ENCODE measurements at places on chromosomes 13 and 19.

GRCh38 chr13:43848001-43848649 is 31.4 kb downstream of the CCDC122 start:
- no peak for DNase-seq

DNA sequence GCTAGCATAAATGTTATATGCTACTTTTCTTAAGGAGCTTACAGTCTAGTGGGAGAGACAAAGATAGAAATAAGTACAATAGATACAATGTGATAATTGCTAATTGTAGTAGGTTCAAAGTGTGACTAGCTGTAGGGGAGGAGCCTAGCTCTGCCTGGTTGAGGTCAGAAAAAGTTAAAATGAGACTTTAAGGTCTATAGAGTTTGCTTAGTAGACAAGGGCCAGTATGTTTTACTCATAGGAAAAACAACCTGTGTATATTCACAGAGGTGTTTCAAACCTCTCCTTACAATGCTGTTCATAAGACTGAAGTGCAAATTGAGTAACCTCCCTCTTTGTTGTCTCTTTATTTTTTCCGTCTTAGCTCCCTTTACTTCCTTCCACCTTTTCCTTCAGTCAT is 56.1 kb downstream of the PDS5B start:
- no peak for DNase-seq

GRCh38 chr19:11152318-11153062 is 3.1 kb downstream of the SPC24 start:
- DNase-seq, result peak; percentile 68

GRCh38 chr13:19601749-19602725 is 31.4 kb upstream of the MPHOSPH8 start:
- peak; percentile 44 for DNase-seq

- no peak for DNase-seq
These were observed 229.0 kb downstream of the TEX29 start for GRCh38 chr13:111549464-111549863.

- peak; percentile 76 for DNase-seq
These were observed 25.6 kb downstream of the DEDD2 start for GRCh38 chr19:42191855-42192254.

GRCh38 chr19:695352-695949 is at the start of gene PRSS57:
Gene PRSS57 (minus strand): TSS chr19:695452. CDS start chr19:695430, 22 bp downstream.
- no peak for DNase-seq

- no peak for DNase-seq
These were observed 2.3 kb downstream of the OR7C2 start for GRCh38 chr19:14943601-14944000.

- DNase-seq, result no peak
These were observed 328.4 kb downstream of the SLC7A1 start for GRCh38 chr13:29266756-29267733.

DNA sequence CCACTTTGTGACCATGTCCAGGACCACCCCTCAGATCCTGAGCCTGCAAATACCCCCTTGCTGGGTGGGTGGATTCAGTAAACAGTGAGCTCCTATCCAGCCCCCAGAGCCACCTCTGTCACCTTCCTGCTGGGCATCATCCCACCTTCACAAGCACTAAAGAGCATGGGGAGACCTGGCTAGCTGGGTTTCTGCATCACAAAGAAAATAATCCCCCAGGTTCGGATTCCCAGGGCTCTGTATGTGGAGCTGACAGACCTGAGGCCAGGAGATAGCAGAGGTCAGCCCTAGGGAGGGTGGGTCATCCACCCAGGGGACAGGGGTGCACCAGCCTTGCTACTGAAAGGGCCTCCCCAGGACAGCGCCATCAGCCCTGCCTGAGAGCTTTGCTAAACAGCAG is 7.7 kb upstream of the CEACAM7 start:
- DNase-seq, result no peak

DNA sequence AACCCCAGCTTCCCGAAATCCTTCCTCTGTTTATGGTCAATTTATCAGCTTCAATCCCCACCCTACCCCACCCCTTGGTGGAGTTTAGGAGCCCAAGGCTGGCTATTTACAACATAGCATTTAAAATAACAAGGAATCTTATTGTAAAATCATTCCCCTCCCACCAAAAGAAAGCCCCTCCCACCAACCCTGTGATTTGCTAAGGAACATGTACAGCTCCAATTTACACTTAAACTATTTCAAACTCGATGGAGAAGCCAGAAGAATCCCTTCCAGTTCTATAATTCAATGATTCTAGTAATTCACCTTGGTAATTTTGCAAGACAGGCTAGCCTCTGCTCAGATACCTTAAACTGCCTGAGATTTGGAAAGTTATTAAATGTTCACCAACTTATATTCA is 3.0 kb downstream of the LATS2 start:
- DNase-seq, result no peak

GRCh38 chr19:41549884-41550283 is 26.1 kb upstream of the CEACAM21 start:
- DNase-seq, result no peak

DNA sequence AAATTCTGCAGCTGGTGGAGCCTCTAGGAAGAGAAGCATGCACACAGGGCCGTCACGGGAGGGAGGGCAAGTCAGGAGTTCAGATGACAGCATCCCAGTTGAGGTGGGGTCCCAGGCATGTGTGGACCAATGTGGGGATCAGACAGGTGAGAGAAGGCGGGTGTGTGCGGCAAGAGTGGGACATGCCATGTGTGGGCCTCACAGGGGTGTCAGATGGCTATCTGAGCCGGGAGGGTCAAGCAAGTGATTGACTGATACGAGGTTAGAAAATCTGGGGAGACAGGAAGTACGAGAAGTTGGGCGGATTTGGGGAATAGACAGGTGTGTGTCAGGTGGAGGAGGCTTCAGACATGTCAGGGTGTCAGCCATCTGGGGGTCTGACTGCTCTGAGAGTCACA is 8.9 kb downstream of the RASGRP4 start:
- DNase-seq, result no peak

- DNase-seq, result no peak
These were observed 64.5 kb upstream of the MRI1 start for GRCh38 chr19:13699786-13700185.

- no peak for DNase-seq
These were observed 106.2 kb upstream of the LSM14A start for GRCh38 chr19:34066007-34066643.

GRCh38 chr13:77386880-77387606 is 60.1 kb upstream of the MYCBP2 start:
- DNase-seq, result no peak

DNA sequence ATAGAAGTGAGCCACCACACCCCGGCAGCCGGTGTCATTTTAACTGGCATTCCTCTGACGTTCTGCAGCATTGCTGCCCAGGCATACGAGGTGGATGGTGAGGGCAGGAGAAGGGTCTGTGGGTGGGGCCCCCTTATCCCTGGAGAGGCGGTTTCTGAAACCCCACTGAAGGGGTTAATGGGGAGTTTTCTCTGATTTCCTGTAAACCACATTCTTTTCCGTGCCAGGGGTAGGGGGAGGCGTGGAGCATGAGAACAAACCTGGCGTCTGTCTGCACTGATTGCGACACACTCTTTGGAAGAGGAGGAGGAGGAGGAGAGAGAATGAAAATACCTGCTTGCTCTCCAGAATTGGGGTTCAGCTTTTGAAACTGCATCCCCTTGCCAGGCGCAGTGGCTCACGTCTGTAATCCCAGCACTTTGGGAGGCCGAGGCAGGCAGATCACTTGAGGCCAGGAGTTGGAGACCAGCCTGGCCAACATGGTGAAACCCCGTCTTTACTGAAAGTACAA is 2.7 kb upstream of the C3 start:
- peak; percentile 18 for DNase-seq

- no peak for DNase-seq
These were observed 42.1 kb downstream of the GADD45B start for GRCh38 chr19:2517881-2518601.

DNA sequence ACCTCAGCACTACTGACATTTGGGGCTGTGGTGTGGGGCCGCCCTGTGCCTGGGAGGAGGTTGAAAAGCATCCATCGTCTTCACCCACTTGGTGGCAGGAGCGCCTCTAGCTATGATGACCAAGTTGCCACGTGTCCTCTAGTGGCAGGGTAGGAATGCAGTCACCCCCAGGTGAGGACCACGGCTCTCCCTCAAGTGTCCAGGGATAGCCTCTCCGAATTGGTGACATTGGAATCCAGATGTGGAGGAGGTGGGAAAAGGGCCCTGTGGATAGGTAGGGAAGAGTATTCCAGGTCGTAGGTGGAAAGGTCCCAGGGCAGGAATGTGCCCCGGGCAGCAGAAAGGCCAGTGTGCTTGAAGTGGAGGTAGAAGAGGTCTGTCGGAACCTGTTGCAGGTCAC is 37.6 kb downstream of the ARHGEF18 start:
- no peak for DNase-seq

DNA sequence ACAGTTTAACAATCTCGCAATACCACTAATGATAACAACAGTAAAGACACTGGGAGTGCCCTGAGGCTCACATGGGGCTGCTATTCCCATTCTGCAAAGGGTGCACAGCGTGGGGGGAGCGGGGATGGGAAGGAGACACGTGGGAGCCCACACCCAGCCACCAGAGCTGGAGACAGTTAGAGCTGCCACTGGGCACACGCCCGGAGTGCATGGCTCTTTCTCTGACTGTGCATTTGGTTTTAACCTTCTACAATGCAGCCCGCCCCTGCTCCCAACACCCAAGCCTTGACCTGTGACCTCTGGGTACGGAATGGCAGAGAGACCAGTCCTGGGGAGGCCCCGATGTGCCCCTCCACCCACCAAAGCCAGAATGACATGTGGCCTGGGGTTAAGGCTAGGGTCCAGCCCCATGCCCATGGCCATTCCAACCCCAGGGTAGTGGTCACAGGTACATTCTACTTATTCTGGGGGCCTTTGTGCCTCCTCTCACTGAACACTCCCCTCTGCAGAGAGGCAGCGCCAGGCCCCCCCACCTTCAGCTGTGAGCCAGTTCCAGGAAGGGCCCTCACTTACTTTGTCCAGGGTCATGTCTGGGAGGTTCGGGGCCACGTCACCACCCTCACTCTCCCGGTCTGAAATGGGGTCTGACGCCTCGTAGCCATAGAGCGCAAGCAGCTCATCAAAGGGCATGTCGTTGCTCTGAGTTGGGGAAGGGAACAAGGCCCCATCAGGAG is 17.1 kb downstream of the MIER2 start:
- DNase-seq, result no peak

GRCh38 chr19:57675881-57676280 is 5.9 kb upstream of the ZNF551 start:
- DNase-seq, result no peak

DNA sequence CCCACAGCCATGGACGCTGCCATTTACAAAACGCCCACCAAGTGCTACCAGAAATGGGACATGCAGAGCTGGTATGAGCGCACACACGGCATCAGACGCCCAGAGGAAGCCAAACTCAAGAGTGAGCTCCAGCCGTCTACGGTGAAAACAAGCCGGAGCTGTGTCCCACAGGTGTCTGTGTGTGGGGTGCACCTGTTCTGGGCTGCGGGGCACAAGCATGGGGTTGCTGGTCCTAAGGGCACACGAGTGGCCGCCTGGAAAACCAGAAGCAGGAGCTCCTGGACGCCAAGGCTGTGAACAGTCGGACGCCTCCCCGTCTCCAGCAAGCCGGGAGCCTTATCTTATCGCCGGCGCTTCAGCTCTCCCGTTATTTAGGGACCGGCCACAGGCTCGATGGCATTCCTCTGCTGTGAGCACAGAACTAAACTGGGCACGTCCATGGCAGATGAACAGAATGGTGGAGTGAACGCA is 1.3 kb downstream of the ADPRHL1 start:
- DNase-seq, result no peak

- DNase-seq, result no peak
These were observed 12.8 kb downstream of the TMEM255B start for GRCh38 chr13:113771709-113772331.

GRCh38 chr13:94384231-94384905 is 95.1 kb downstream of the DCT start:
- DNase-seq, result no peak

DNA sequence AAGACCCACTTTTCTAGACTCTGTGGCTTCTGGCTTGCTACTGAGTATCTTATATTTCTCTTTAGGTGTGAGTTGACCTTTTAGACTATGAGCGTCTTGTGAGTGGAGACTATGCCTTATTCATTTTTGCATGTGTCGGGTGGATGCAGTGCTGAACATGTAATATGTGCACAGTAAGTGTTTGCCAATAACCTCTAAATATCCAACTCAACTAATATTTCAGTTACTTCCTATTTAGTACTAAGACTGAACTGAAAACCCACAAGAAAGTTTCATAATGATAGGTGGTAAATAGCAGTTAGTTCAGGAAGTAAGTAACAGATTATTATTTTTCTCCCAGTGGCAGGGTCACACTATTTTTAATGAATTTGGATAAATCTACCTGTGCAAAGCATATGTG is 269.3 kb downstream of the KCNRG start:
- no peak for DNase-seq

DNA sequence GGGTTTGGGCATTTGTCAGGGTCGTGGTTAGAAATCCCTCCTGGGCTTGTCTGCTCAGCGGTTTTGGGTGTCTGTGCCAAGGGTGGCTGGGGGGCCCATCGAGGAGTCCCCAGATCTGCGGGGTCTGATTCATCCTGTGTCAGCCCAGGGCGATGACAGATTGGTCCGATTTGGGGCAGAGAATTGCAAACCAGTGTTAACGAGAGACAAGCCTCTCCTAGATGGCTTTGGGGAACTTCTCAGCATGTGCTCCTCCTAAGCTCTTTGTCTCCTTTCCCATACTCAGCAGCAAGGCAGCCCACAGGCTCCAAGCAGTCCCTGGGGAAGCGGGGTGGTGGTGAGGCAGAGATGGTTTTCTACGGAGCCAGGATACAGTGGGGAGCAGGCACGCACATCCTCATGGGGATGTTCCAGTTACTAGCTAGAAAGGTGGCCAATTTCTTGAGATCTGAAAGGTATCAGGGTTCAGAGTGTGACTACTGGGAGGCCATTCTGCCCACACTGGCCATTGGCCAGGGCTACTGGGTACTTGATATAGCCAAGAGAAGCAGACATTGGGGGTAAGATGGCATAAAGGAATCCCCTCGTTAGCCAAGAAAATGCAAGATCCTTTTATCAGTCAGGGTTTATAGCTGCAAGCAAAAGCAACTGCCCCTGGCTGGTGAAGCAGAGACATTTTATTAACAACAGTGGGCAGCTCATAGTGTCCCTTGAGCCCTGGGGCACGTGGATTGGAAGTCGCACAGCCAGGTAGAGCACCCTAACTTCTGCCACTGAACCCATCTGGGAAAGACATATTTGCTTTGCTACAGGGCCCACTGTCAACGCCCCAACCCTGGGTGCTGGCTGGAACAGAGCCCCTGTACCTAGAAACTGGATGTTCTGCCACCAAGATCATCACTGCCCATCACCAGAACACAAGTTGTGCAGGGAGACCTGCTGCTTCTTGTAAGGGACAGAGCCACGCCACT is 63.6 kb downstream of the RGCC start:
- DNase-seq, result no peak

DNA sequence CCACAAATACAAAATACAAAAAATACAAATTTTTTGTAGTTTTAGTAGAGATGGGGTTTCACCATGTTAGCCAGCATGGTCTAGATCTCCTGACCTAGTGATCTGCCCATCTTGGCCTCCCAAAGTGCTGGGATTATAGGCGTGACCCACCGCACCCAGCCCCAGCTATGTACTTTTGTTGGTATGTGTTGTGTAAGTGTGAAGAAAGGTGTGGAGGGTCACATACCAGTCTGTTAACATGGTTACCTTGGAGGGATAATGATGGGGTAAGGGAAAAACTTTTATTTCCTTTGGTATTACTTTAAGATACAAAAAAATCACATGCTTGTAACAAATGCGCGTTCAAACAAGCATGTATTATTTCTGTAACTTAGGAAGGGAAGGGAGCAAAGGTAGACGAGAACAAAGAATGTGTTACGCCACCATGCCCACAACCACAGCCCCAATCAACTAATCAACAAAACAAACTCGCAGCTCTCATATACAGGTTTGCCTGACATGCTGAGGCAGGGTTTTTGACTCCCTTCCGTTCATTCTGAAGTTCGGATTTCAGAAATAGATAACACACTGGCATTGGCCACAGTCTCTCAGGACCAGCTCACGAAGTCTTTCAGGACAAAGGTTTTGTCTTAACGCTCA is 13.5 kb upstream of the VWA8 start:
- no peak for DNase-seq
